ENCODE measurements at places on chromosomes 13 and 19.

DNA sequence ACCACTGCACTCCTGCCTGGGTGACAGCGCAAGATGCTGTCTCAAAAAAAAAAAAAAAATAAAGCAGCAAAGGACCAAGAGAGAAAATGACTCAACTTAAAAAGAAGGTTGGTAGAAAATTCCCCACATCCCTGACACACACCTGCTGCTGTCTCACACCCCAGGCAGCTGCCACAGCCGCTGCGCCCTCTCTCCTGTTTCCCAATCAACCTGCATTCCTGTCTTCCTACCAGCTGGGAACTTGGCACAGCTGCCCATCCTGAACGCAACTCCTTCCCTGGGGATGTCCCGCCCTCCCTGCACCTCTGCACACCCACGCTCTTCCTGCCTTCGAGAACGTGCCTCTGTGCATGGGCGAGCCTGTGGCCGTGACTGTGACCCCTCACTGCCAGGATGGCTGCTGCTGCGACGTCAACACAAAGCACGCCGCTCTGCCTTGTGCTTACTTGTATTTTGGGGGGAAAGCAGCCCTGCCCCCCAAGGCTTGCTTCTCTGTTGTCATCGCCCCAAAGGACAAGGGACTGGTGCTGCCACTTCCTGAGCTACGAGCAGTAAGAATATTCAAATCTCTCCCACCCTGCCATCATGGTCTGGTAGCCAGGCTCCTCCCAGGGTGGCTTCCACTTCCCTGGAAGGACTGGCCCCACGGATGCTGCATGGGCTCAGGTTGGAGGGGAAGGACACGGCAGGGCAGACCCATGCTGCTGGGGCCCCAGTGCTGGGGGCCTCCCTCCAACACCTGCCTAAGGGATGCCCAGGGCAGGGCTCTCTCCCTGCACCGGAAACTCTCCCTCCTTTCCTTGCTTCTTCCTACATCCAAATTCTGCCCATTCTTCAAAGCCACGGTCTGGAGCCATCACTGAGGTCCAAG, 20.7 kb downstream of the SH3GL1 start:
- DNase-seq: no peak

DNA sequence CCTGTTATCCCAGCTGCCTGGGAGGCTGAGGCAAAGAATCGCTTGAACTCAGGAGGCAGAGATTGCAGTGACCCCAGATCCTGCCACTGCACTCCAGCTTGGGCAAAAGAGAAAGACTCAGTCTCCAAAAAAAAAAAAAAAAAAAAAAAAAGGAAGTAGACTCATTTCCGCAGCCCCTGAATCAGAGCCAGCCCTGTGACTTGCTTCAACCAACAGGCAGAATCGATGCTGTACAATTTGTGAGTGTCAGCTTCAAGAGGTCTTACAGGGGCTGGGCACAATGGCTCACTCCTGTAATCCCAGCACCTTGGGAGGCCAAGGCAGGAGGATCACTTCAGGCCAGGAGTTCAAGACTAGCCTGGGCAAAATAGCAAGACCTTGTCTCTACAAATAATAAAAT, 12.8 kb downstream of the ANKRD27 start:
- no peak for DNase-seq

GRCh38 chr19:31572102-31572975, 223.1 kb upstream of the TSHZ3 start:
- no peak for DNase-seq

GRCh38 chr13:76048675-76049375, 412.7 kb downstream of the LMO7 start:
- no peak for DNase-seq
